ENCODE measurements at places on chromosomes 16 and 17.

GRCh38 chr17:83137523-83137922 is 58.1 kb downstream of the METRNL start:
- DNase-seq, result no peak

- no peak for DNase-seq
These were observed 137.9 kb downstream of the CLEC16A start for GRCh38 chr16:11082108-11082859.

DNA sequence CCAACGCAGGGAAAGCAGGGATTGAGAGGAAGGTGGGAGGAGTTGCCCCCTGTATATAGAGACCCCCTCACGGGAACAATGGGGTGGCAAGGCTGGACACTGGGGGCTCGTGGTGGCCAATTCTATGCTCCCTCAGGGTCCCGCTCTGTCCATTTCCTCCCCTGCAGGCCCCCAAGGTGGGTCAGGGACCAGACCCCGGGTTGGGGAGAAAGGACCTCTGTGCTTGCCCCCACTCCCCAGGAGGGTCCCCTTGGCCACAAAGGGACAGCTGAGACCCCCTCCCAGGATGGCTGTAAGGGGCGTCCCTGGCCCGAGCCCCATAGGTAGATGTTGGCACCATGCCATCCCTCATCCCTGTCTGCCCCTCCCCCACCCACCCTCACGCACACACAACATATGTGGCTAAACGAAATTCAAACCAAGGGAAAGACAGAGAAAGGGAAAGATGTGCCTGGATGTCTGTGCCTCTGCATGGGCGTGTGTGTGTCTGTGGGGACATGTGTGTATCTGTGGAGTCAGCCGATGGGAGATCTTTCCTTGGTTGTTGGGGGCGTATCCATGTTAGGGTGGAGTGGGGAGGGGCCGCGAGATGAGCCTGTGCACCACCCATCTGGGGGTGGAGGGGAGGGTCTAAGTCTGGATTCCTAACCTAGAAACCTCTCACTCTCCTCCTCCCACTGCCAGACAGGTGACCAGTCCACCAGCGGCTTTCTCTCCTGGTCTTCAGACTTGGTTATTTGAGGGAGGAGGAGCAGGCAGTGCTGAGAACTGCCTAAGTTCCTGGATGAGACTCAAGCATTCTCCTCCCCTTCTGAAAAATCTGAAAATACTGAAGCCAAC is 642 bp upstream of the NEUROD2 start:
- no peak for DNase-seq

- no peak for DNase-seq
These were observed 8.7 kb upstream of the ZNF594 start for GRCh38 chr17:5200360-5200759.

GRCh38 chr16:25838724-25839186 is 147.0 kb downstream of the HS3ST4 start:
- no peak for DNase-seq

- DNase-seq, result no peak
These were observed 22.7 kb upstream of the KIF19 start for GRCh38 chr17:74303305-74303704.

DNA sequence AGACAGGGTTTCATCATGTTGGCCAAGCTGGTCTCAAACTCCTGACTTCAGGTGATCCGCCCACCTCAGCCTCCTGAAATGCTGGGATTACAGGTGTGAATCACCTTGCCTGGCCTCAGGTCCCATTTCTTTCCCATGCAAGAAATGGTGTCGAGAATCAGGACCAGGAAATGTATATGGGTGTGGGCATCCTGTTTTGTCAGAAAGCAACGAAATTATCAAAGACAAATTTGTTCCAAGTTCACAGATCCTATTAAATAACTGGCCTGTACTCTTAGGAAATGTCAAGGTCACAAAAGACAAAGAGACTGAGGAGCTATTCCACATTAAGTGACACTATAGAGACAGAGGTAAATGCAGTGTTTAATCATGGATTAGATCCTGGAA is 17.1 kb upstream of the ST6GALNAC1 start:
- no peak for DNase-seq

- DNase-seq, result no peak
These were observed 513 bp downstream of the CRLF3 start for GRCh38 chr17:30824002-30824355.

DNA sequence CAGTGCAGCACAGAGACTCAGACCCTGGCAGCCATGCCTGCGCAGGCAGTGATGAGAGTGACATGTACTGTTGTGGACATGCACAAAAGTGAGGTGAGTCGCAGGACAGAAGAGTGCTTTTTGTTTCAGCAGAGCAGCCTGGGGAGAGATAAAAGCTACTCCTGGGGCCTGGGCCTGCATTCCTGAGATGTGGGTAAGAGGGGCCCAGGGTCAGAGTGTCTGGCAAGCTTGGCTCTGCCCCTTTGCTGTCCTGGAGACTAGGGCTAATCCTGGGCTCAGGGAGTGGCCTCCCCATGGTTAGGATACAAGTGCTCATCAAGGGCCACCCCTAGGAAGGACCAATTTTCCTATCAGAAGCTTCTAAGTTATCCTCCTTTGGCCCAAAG is 4.8 kb upstream of the ERBB2 start:
- no peak for DNase-seq

DNA sequence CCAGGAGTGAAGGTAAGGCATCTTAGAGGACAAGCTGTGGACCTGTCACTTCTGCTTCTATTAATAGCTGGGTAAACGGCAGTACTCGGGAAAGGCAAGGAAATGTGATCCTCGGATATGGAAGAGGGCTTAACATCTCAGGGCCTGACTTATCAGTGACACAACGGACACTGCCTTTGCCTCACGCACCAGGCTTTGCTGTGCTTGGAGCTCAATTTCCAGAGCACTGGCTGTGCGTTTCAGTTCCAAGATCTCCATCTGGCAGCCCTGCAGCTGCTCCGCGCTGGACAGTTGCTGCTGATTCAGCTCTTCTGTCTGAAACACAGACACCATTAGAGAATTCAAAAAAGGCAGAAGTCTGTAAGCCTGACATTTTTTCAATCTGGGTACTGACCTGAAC is 3.5 kb downstream of the KRT40 start:
- DNase-seq, result no peak

Measured in ascending aorta (tissue), 2 donors.